NCI-H345 (cell line): ENCODE measurements at places on chromosomes 4 and X.

DNA sequence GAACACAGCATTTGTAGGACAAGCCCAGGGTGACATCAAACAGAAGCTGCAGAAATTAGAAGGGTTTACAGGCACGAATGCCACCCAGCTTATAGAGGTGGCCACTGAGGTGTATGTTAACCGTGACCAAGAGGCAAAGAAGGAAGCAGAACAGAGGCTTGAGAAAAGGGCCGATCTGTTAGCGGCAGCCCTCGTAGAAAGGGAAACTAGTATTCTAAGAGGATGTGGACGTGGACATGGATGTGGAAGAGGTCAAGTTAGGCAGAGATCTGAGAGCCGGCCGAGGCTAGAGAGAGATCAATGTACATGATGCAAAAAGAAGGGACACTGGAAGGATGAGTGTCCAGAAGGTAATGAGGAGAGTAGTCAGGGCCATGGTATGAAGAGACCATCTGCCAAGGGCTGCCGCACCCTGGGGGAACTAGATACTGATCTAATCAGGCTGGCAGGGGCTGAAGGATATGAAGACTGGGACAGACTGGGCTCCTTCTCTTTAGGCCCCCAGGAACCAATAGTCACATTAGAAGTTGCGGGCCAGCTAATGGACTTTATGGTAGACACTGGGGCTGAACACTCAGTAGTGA, 27.5 kb downstream of the LIAS start:
- DNase-seq = no peak

DNA sequence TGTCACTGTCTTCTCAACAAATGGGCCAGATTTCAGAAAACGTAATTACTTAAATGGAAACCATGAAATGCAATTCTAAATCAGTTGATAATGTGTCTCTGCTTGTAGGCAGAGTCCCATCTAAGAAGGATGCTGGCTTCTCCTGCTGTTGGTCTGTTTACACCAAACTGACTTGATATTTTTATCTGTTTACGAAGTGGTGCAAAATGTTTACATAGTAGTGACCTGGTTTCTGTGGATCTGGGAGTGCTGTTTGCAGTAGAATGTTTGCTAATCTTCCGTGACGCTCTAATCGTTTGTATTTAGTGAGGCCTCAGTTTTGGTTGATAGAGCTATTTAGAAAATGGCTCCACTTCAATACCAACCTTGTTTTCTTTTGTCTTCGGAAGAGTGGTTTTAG, 213.5 kb downstream of the VEGFC start:
- no peak for DNase-seq

DNA sequence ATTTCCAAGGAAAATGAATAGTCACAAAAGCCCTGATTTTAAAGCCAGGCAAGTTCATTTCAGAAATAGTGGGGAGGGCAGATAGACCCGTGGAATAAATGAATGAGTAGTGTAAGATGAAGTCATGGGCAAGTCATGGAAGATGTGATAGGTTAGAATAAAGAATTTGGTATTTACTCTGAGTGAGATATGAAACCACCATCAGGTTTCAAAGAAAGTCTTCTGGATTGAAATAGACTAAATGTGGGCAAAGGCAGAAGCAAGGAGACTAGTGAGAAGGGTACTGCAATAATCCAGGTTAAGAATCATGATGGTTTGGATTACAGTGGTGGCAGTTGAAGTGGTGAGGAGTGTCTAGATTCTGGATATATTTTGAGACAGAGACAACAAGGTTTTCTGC, 218.5 kb upstream of the AFF2 start:
- no peak for DNase-seq

DNA sequence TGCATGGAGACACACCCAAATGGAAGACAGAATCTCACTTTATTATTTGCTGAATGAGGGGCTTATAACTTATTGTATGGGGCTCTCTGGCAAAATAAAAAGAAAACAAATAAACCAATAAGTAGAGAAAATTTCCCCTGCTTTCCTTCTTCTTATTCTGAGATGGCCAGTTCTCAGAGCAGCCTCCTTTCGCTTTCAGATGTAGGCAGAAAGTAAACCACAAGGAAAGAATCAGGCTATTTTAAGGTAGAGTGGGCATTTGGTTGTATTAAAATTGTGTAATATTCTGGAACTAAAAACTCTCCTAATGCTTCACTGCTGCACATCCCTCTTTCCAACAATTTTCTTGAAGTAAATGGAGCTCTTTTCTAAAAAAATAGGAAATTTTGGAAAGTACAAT, 241.8 kb downstream of the GALNTL6 start:
- no peak for DNase-seq

DNA sequence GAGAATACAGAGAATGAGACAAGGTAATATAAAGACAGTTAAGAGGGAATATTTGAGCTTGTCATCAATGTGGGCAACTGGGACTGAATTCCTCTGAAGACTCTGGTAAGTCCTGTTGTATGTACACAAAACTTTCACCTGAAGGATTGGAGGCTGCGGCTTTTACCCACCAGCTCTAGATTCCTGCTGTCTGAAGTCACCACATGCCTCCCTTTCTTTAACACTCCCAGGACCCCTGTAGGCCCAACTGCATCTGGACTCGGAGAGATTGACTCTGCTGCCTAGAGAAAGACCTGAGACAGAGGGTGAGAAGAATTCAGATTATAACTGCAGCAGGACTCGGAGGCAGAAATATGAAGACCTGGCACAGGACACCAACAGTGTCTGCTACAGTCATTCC, 1048.0 kb downstream of the PDHA2 start:
- no peak for DNase-seq

DNA sequence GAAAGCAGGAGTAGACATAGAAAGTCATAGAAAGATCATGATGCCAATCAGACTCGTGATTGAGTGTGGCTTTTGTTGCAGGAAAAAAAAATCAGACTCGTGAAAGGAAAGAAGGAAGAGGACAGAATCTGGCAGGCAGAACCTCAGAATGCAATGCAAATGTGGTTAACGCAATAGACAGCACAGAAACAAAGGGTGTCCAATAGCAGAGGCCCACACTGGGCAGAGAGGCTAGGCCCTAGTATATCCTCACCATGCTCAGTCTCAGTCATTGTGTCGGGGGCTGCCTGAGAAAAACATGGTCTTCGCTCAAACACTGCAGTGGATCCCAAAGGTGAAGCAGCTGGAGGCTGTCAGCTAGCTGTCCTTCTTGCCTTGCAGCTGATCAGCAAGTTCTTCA, 102.8 kb upstream of the MAOA start:
- no peak for DNase-seq

DNA sequence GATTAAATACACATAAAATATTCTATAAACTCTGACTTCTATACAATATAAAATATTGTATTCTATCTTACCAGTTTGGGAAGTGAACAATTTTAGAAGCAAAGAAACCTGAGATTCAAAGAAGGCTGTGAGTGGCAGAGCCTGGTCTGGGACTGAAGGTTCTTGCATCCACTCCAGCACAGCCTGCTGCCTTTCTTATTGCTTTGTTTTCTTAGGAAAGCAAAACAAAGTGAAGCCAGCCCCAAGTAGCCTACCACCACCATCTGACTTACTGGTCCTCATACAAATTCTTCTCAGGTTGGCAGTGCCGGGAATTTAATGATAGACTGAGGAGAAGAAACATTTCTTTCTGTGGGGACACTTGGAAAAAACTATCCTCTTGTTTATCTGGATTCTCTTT, 129.7 kb upstream of the SMAD1 start:
- no peak for DNase-seq

- no peak for DNase-seq
Observed at GRCh38 chr4:41124916-41125548, 89.3 kb downstream of the APBB2 start.

- DNase-seq = no peak
Observed at GRCh38 chrX:135632353-135632752, 81.1 kb upstream of the CT45A1 start.

GRCh38 chr4:32226204-32226603, 1506.0 kb downstream of the PCDH7 start:
- DNase-seq = no peak

- DNase-seq = no peak
Observed at GRCh38 chr4:106183551-106183950, 132.5 kb downstream of the TBCK start.

GRCh38 chr4:177809791-177810190, 367.6 kb upstream of the AGA start:
- no peak for DNase-seq

DNA sequence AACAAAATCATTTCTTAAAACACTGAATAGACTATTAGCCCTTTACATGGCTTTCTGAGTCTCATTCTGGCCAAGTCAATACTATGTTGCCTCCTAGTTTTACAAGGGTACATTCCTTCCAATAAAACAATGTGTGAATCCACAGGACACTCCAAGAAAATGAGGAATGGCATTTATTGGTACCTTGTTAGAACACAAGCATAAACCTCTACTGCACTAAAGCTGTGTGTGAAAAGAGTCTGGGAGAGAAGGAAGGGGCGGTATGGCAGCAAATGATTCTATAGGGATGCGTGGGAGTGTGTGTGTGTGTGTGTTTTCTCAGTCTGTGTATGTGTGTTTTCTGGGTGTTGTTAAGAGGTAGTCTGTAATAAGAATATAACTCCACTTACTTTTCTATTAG, 48.9 kb downstream of the CXCL1 start:
- DNase-seq = no peak

GRCh38 chrX:45353456-45353855, 152.8 kb upstream of the DIPK2B start:
- no peak for DNase-seq

DNA sequence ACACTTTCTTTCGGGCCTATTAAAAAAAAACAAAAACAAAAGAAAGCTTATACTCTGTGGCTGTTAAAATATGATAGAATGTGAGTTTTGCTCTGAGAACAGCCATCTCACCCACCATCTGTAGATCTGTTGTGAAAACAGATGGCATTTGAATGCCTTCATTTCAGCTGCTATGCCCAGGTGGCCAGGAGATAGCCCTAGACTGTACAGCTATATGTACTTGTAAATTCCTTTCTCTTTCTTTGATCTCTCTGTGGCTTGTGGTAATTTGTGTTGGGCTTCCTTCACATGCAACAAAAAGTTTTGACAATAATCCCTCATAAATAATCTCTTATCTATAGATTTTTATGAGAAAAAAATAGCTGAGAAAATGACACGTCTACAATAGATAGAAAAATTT, 38.1 kb downstream of the PNPLA4 start:
- no peak for DNase-seq

- DNase-seq = no peak
Observed at GRCh38 chr4:173866322-173867026, 336.4 kb upstream of the HAND2 start.

DNA sequence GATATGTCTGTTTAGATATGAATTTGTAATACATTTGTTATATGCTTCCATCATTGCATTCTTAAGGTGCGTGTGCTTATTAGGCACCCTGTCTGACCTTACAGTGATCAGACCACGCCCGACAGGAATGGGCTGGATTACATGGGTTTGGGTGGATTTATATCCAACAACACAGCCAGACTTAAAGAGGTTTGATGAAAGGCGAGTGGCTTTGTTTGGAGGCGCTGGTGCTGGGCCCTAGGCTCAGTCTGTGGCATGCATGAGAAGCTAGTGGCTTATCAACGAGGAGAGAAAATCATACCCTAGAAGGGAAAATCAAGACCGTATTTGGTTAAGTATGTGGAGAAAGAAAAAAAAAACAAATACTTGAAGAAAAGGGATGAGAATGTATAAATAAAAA, 80.7 kb downstream of the STOX2 start:
- no peak for DNase-seq

GRCh38 chr4:32427566-32427965, 1707.4 kb downstream of the PCDH7 start:
- DNase-seq = no peak

GRCh38 chr4:147683188-147683591, 773 bp downstream of the PRMT9 start:
- peak; percentile 2 for DNase-seq

- DNase-seq = no peak
Observed at GRCh38 chr4:24103434-24104157, 213.7 kb upstream of the PPARGC1A start.

DNA sequence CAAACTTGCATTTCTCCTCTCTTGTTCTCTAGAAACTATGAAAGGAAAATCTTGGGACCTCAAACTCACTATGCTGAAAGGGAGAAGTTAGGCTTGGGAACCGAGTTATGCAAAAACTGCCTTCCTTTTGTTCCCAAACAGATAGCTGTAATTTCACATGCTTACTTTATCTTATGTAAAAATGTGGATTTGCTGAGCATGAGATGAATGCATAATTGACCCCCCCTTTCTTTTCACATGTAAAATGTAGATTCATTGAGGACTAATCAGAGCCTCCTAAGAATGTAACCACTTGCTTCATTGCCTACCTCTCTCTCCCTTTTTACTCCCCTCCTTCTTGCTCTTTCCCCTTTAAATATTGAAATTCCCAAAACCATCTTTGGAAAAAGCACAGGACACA, 18.0 kb downstream of the TBC1D9 start:
- no peak for DNase-seq

GRCh38 chr4:41172786-41173185, 41.6 kb downstream of the APBB2 start:
- DNase-seq = no peak

- no peak for DNase-seq
Observed at GRCh38 chrX:37424000-37424429, 74.9 kb downstream of the PRRG1 start.

DNA sequence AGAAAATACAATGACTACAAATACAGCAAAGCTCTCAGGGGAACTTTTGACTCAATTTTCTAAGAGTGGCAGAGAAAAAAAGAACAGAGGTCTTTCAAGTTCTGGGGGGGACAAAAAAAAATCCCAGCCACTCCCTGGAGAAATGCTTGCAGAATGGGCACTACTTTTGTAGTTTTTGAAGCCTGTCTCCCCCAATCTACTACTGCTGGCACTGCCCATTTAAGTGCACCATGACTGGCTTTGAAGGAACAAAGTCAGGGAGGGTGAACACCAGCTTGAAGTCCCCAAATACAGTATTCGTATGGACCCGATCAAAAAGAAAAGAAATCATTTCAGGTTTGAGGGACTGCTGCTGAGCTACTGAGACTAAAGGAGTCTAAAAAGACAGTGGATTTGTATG, 1824.4 kb downstream of the ARAP2 start:
- DNase-seq = no peak

GRCh38 chr4:17545374-17546140, 30.6 kb downstream of the CLRN2 start:
- peak; percentile 10 for DNase-seq

DNA sequence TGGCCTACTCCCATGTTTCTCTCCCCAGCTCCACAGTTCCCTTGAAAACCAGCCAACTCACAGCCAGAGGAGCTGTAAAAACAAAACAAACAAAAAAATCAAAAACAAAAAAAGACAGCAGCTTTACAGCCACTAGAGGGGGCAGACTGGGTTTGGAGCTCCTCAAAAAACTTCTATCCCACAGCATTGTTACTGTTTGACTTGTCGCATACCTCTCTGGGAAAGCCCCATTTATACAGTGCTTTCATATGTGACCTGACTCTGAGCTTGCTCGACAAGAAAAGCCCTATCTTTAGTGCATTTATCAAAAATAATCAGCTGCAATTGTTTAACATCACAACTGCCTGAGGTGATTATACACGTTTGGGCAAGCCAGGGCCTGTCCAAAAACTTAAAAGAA, 21.6 kb downstream of the TSPAN6 start:
- DNase-seq = no peak

GRCh38 chrX:110430293-110431076, 71.8 kb downstream of the RTL9 start:
- DNase-seq = no peak
